ENCODE measurements at places on chromosomes 12 and 14. TPM values are rescaled to one million over a fixed set of nuclear protein-coding genes. Genes with fewer than 3 reads are reported as not detected.

The SMCO2 gene
- total RNA-seq, result not detected

The FAM181A gene
- total RNA-seq, result not detected

The CERS5 gene
- total RNA-seq, result 20.0 TPM

The TMEM229B gene
- total RNA-seq, result 0.81 TPM

The APOF gene
- not detected for total RNA-seq

The PCBP2 gene
- total RNA-seq, result 233 TPM

The COX6A1 gene
- 366 TPM for total RNA-seq

The CRIP1 gene
- 28.4 TPM for total RNA-seq

The SLC25A3 gene
- total RNA-seq, result 828 TPM
